Fibroblast of lung (primary cell): ENCODE measurements at places on chromosomes 5 and 9.

DNA sequence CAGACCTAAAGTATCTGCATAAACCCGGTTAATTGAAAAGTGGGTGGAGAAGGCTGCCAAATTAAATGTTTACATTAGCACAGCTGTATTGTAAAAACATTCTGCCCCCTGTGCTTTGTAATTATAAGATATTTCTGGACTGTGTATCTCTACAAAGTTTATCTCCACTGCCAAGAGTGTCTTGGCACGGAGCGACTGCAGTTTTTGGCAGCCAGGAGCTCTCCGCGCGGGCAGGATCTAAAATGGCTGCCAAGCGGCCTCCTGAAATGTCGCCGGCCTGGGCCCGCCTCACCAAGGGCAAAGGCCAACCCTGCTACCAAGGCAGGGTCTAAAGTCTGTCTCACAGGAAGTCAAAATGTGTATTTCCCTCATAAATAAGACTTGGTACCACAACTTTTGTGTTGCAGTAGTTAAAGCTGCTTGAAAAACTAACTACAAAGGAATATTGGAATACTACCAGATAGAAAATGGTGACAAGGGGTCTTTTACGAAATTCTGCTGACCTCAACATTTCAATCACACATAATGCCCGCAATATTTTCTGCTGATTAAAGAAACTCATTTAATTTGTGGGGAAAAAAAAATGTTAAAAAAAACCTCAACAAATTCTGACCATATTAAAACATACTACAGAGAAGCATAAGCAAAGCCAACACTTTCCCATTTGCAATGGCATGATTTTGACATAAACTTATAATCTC, 110.4 kb downstream of the NFIB start:
- H3K4me3 ChIP-seq: no peak overlapping the region
- no peaks in the 10 kb centered on the region for H3K36me3 ChIP-seq
- peak; percentile 63 for DNase-seq
- no peaks in the 10 kb centered on the region for H3K27me3 ChIP-seq

GRCh38 chr5:145510324-145510723, 324.8 kb downstream of the PRELID2 start:
- H3K27me3 ChIP-seq: no peaks in the 10 kb centered on the region
- no peak overlapping the region for H3K4me3 ChIP-seq
- no peak overlapping the region for H3K27ac ChIP-seq

- H3K36me3 ChIP-seq: no peaks in the 10 kb centered on the region
- H3K27me3 ChIP-seq: peaks cover 43% of the 10 kb centered on the region
- no peaks in the 10 kb centered on the region for H3K4me1 ChIP-seq
- no peak for DNase-seq
- H3K4me3 ChIP-seq: no peak overlapping the region
Measured at GRCh38 chr9:131279863-131280570, 3.7 kb upstream of the FAM78A start.

GRCh38 chr5:67267512-67268216, 71.1 kb upstream of the CD180 start:
- peaks cover 21% of the 10 kb centered on the region for H3K4me1 ChIP-seq
- DNase-seq: no peak
- no peaks in the 10 kb centered on the region for H3K36me3 ChIP-seq
